ENCODE measurements at places on chromosomes 4 and X.

DNA sequence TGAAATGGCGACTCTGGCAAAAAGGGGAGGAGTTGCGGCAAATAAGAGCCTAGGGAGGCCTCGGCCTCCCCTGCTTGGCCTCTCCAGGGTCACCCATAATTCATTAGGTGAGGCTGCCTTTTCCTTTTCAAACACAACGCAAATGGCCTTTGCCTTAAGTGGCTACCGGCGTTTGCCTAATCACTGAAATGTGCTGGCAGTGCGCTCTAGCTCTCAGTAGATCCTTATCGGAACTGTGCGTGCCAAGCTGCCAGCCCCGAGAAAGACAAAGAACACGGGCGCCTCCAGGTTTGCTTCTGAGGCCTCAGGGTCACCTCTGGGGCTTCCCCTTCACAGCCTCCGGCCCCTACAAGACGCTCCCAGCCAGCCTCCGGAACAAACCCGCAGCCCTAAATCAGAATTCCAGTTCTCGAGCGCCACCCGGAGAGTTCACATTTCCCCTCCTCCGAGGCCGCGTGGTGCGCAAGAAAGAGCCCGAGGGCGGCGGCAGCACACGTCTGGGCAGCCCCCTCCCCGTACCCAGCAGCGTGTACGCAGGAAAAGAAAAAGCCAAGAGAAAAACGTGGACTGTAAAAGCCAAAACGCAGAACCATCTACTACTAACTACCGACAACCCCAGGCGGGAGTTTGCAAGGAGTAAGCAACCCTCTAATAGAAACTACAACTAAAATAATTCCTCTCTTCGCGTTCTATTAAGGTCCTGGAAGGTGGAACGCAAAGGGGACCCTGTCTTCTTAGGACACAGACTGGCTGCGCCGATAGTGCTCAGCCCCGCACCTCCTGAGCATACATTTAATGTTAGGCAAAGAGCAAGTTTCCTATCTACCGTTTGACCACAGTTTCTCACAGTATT is 76.5 kb upstream of the BCOR start:
- no peak for DNase-seq

DNA sequence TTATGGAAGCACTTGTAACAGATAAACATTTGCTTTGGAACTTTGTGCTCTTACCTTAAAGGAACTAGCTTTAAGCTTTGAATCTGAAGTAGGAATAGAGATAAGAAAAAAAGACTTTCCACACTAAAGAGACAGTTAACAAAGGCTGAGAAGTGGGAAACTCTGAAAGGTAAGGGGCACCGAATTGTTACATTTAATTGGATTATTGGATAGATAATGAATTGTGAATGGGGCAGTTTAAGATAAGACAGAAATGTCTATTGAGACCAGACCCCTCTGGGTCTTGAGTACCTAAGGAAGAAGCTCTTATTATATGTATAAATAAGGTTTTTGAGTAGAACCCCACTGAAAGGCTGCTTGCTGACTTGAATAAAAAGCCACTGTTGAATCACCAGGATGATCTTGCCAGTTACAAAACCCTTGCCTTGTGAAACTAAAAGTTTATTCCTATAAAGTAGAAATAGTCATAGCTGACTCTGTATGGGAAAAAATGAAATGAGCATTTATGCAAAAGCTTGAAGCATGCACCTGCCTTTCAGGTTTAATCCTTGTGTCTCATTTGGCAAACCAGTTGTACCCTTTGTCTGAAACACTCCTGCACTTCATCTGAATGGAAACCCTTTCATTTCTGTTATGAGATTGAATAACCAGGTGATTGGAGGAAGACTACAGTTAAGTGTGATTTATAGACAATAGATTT is 423.2 kb downstream of the RPA4 start:
- DNase-seq: no peak

GRCh38 chr4:25258980-25259578 is 25.2 kb downstream of the PI4K2B start:
- no peak for DNase-seq

DNA sequence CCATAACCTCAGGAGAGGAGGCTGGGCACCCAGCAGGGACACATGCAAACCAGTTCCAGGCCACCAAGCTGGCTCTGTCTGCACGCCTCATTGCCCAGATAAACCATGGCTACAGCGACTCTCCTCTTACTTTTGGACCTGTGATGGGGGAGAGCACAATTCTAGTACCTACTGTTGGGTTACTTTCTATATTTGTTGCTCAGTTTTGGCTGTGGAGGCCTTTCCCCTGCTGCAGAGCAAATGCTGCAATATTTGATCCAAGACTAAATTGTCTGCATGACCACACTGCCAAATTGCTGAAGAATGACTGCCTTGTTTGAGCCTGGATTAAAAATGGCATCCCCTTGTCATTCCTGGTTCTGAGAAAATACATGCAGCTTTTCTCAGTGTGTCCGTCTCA is 253.5 kb downstream of the ARHGAP10 start:
- no peak for DNase-seq

DNA sequence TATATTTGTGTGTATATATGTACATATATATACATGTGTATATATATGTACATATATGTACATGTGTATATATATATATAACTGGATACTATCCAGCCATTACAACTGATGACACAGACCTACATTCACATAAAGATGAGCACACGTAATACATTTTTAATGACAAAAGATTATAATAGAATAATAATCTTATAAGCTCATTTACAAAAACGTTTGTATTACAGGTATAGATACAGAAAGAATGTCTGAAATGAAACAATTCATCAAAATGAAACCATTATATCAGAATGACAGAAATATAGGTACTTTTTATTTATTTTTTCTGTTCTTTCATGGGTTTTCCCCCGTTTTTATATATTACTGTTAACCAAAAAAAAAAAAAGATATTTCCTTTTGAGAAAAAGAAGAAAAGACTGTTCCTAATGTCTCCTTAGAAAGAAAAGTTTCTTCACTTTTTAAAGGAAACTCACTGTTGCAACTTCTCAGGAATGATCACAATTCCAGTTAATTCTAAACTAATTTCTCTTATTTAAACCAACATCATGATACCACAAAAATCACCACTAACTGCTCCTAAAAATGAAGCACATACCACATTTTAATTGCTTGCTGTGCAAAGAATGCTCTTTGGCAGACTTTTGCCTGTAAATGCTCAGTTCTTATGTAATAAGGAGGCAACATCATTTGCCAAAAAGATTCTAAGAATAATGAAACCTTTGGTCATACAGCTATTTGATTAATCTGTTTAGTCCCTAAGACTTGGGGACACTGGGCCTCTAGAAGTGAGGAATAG is 18.9 kb downstream of the LEF1 start:
- no peak for DNase-seq

Data from ascending aorta (tissue), 2 donors.